Muscle of leg (tissue), 16 donors: ENCODE measurements at places on chromosomes 13 and 19. TPM values are rescaled to one million over a fixed set of nuclear protein-coding genes. Genes with fewer than 3 reads are reported as not detected.

- DNase-seq, result peak; percentile 1
Observed at GRCh38 chr13:82115391-82115790, 1766.9 kb downstream of the SLITRK1 start.

DNA sequence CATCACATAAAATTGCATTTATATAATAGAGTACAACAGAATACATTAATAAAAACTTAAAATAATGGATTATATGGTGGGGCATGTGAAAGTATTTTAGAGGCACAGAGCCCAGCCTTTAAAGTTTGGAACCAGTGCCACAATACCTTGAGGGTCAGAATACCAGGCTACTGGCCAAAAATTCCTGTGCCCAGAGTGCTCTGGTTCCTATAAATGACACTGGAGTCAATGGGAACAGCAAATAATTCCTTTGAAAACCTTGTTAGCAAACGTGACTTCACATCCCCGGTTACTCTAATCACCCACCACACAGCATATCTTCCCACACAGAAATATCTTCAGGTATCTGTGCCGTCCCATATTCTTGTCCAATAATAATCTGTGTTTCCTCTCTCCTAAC lies 1242.6 kb downstream of the DIAPH3 start:
- no peak for DNase-seq

GRCh38 chr19:6047256-6047655 lies 63.0 kb downstream of the RFX2 start:
- no peak for DNase-seq

DNA sequence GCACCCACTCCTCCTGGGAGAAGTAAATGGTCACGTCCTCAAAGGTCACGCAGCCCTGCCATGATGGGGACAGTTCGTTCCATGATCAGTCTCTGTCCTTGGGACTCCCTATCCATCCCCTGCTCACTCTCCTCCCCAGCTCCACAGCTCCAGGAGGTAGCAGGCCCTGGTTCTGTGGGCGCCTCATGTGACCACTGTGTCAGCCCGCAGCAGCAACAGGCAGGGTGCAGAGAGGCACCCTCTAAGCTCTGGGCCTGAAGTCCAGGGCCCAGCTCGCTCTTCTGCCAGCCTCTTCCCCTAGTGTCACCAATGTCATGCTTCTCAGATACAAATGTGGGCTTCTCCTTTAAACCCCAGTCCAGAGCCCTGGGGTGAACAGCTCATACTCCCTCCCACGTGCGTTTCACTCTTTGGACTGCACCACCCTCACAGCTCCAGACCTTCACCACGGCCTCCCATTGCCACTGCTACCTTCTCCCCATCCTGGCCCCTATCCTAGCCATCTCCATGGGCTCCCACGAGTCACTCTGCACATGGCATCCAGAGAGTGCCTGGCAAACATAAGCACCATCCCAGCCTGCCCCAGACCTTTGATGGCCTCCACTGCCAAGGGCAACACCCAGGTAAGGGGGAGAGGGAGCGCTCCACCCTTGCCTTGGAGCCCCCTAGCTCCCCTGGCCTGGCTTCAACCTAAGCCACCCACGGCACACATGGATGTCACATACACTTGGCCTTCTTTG lies 2.9 kb downstream of the ZNF792 start:
- no peak for DNase-seq

DNA sequence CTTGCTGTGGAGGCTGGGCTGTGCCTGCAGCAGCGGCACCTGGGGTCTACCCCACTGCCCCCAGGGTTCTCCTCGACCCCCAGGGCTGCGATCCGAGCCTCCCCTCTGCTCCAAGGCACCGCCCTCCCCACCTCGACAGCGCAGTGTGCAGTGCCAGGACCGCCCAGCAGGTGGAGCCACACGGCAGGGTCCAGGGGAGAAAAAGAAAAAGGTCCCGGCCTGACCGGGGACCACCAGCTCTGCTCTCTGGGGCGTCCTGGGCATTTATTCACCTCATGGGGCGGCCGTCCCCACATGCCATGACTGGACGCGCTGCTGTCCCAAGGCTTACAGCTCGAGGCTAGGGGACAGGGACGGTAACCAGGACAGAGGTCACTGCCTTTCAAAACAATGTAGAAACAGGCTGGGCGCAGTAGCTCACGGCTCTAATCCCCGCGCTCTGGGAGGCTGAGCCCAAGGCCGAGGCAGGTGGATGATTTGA lies 10.6 kb downstream of the REXO1 start:
- peak; percentile 28 for DNase-seq

DNA sequence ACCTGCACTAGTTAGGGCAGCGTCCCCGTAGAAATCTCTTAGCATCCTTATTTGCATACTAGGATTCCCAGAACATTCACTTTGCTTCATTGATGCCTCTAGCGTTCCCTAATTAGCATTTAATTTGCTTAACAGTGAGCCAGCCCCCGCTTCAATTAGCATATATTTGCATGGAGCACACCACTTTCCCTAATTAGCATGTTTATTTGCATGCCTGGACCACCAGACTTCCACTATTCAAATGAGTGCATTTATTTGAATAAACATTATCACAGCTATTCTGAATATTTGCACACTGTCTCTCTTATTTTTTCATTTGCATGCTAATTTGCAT lies 69.6 kb downstream of the RYR1 start:
- DNase-seq, result no peak

DNA sequence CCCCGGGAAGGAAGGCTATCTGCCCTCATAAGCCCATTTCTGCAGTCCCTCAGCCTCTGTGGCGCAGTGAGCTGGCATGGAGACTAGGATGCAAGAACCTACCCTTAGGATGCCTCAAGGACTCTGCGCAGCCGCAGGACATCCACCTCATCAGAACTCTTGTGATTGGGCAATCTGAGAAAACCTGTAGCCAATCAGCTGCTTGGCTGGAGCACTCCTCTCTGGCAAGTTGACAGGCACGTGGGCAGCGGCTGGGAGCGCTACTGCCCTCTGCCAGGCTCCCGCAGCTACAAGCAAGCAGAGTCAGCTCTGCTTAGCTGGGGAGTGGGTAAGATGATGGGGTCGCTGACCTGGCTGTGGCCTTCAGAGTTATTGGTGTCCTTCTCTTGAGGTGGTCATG lies 1.5 kb upstream of the ECSIT start:
- DNase-seq, result peak; percentile 74

- DNase-seq, result peak; percentile 91
Observed at GRCh38 chr13:26460648-26461047, 96.8 kb upstream of the WASF3 start.

DNA sequence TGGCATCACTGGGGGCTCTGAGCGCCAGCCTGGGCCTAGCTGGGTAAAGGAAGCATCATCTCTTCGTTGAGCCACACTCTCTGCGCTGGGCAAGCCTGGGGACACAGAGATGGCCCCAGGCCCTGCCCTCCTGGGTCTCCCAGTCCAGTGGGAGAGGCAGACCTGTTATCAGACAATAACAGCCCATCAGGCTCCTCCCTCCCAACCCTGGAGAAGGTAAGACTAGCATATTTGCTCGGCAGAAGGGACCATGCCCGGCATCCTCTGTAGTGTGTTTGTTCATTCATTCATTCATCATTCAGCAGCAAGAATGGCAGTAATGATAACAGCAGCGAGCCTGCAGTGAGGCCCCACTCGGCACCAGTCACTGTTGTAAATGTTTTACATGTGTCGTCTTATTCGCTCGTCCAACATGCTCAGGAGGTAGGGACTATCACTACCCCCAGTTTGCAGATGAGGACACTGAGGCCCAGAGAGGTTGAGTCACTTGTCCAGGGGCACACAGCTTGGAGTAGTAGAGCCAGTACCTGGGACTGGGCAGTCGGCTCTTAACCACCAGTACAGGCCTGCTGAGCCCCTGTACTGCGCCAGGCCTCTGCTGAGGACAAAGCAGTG lies 33.2 kb downstream of the PAK4 start:
- DNase-seq, result no peak

DNA sequence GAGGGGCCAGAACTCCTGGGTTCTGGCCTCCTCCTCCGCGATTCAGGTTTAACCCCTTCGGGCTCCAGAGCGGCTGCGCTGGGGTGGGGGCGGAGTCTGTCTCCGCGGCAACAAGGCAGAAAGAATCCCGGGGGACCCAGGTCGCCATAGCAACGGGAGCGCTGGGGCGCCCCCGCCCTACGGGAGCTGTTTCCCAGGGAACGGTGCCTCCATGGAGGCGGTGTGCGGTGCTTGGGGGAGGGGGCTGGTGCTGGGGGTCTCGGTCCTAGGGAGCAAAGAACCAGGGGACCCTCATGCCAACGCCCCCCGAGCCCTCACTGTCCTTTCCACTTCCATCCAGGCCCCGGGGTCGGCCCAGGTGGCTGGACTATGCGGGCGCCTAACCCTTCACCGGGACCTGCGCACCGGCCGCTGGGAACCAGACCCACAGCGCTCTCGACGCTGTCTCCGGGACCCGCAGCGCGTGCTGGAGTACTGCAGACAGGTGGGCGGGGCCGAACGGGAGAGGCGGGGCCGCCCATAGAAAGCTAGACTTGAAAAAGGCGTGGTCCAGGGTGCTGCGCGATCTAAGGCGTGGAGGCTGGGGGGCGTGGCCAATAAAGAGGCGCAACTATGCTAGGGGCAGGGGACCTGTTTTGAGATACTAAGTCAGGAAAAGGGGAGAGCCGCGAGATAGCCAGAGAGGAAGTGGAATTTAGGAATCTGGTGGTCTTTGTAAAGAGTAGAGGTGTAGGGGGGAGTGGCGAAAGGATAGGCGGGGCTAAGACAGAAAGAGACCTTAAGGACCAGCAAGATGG lies 1.2 kb downstream of the APLP1 start:
- peak; percentile 59 for DNase-seq

GRCh38 chr13:37640499-37640898 lies 41.9 kb upstream of the POSTN start:
- DNase-seq, result peak; percentile 54

DNA sequence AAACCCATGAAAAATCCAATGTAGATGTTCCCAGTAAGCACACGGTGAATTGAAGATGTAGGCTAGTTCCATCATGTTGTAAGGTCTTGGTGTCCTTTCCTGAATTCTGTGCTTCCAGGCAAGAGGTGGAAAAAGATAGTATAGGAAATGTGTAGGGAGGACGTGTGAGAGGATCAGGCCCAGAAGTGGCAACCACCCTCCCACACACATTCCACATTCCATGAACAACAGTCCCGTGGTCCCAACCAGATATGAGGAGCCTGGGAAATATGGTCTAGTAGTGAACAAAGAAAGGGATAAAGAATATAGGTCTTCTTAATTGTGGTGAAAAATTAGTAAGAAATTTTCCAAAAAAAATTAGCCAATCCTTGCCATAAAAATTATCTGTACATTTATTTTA lies 1254.2 kb upstream of the SLC10A2 start:
- no peak for DNase-seq

DNA sequence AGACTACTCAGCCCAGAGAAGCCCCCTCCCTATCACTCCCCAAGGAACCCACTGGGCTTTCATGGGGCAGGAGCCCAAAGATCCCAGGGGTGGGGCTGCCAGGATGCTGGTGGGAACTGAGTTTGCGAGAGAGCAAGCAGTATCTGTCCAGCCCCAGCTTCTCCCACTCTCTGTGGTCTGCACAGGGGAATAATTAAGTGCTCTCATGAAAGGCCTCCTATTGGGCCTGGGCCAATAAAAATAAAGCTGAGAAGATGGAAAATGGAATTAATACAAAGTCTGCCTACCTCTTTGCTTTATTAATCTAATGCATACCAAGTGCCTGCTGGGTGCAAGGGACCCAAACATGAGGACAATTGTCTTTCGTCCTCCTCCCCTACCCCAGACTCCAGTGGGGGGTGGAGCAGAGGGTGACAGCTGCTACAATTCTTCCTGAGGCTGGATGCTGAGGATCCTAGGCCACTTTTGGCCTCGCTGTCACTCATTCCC lies 5.4 kb downstream of the DDX39A start:
- DNase-seq, result peak; percentile 54

GRCh38 chr19:10290876-10291553 lies 1.3 kb downstream of the ICAM5 start:
- DNase-seq, result no peak

GRCh38 chr13:79645569-79645968 lies 164.6 kb downstream of the NDFIP2 start:
- DNase-seq, result no peak

GRCh38 chr13:39765801-39766463 lies 110.5 kb downstream of the COG6 start:
- DNase-seq, result peak; percentile 81

GRCh38 chr13:44373601-44374347 lies at the start of gene SERP2:
SERP2 (plus strand) TSS chr13:44373824; CDS start chr13:44374026, 202 bp downstream.
- peak; percentile 69 for DNase-seq

- DNase-seq, result no peak
Observed at GRCh38 chr19:2046046-2046907, 4.8 kb downstream of the MKNK2 start.

DNA sequence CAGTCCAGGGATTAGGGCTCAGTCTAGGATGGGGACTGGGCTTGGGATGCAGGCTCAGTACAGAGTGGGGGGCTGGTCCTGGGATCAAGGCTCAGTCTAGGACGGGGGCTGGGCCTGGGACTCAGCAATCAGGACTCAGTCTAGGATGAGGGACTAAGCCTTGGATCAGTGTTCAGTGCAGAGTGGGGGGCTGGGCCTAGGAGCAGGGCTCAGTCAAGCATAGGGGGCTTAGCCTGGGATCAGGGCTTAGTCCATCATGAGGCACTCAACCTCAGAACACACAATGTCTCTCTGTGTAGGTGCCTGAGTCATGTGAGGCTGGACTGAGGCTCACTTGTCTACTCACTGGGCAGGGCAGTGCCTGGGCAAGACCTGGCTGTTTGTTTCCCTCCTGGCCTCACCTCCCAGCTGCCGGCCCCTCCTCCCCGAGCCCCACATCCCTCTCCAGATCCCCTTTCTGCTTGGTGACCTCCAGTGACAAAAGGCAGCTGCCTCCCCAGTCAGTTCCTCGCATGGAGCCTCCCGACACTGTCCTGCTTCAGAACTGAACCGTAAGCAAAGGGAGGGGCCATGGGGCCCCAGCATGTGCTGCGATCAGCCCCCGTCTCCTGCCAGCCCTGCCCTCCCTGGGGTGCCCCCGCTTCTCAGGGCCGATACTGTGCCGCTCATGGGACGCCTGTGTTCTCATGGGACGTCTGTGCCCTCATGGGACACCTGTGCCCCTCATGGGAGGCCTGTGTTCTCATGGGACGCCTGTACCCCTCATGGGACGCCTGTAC lies 6.5 kb upstream of the S1PR4 start:
- DNase-seq, result no peak

DNA sequence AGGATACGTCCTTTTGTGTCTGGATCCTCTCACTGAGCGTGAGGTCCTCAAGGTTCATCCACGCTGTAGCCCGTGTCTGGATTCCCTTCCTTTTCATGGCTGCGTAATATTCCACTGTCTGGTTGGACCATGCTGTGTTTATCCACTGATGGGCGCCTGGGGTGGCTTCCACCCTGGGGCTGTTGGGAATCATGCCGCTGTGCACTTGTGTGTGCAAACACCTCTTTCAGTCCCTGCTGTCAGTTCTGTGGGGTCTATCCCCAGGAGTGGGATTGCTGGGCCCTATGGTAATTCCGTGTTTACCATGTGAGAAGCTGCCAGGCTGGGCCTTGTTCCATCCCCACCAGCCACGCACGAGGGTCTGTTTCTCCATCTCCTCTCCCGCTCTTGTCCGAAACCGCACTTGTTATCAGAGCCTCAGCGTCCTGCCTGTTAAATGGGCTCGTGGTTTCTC lies 98.6 kb downstream of the GADD45B start:
- no peak for DNase-seq

Gene NOTCH3
- polyA plus RNA-seq, result 153 TPM

Gene NXNL1
- not detected for polyA plus RNA-seq

Gene SIGLEC8
- 0.07 TPM for polyA plus RNA-seq

Gene PALM3
- polyA plus RNA-seq, result 1.2 TPM

Gene CBLC
- 0.11 TPM for polyA plus RNA-seq
